ENCODE measurements at places on chromosomes 11 and 22.

DNA sequence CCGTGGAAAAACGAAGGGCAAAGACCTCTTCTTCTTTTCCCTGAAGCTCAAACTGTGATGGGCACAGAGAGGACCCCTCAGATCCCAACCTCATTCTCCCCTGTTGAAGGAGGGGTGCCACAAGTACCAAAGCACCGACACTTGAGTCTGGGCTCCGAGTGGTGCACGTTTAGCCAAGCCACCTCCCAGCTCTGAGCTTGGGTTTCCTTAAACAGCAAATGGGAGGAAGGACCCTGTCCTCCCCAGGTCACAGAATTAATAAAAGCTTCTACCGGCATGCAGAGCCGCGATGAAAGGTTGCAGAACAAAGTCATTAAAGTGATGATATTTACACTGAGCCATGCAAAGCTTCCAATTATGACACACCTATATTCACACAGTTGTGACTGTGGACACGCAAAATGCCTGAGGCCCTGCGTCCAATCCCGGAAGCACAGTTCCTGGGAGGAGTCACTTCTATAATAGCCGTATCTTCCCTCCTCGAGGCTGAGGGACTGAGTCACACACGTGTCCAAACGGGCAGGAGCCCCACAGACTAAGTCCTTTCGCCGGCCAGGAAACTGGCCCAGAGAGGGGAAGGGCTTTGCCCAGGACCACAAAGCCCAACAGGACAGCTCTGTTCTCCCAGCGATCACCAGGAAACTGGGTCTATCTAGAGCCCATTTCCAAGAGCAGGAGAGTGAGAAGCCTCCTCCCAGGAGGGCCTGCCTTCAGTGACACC, 922 bp upstream of the CSNK1E start:
- peak; percentile 95 for DNase-seq

DNA sequence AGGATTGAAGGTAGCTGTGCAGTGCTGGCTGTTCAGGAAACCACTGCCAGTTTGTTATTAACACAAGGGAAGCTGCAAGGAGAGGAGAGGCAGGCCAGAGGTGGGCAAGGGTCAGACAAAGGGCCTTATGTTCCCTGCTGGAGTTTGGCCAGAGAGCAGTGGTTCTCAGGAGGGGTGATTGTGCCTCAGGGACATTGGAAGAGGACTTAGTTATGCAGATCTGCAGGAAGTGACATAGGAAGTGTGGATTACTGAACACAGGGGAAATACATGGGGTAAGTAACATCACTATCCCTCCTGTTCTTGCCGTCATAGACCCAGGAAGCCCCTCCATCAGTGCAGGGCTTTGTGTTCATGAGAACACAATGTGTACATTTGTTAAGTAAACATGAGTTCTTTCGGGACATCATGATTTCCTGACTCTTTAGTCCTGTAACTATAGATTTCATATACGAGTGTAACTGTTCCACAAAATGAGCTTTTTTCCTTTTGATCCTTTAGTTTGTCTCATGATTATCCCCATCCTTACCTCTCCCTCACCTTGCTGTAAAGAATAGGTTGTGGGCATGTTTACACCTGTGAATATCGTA, 5.9 kb downstream of the SRRD start:
- DNase-seq, result no peak

GRCh38 chr22:45553351-45554039, 50.8 kb downstream of the FBLN1 start:
- peak; percentile 86 for DNase-seq

- no peak for DNase-seq
Observed at GRCh38 chr11:16841984-16842383, 103.5 kb downstream of the C11orf58 start.

DNA sequence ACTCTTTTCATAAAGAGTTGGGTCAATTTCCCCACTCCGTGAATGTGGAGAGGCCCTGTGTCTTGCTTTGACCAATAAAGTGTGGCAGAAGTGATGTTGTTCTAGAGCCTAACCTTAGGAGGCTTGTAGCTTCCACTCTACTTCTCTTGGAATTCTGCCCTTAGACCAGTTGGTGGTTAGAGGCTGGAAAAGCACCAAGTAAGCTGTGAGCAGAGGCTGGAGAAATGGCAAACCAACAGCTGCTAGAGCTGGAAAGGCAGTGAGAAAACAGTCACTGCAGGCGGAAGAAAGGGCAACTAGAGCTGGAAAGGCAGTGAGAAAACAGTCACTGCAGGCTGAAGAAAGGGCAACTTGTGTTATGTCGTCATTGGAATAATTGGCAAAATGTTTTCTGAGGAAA, 29.8 kb upstream of the MSANTD2 start:
- DNase-seq, result no peak

DNA sequence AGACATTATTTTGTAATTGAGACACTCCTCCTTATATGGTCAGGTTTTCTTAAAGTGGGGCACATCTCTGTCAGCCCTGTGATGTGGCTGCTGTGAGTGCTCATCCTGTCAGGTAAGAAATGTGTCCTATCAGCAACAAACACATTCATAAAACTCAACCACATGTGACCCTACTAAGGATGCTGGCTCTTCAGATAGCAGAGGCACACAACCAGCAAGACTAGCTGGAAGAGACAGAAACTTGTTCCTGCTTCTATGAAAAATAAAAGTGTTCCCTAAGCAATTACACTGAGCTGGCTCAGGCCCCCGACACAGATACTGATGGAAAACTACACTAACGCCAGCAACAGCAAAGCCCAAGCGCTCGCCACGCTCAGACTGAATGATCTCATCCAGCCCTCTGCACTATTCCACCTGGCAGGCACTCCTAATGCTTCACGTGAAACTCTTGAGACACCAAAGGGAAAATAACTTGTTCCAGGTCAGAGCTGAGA, 49.8 kb upstream of the CYP2D6 start:
- DNase-seq, result no peak

- no peak for DNase-seq
Observed at GRCh38 chr22:20233351-20234313, 34.5 kb downstream of the RTN4R start.

DNA sequence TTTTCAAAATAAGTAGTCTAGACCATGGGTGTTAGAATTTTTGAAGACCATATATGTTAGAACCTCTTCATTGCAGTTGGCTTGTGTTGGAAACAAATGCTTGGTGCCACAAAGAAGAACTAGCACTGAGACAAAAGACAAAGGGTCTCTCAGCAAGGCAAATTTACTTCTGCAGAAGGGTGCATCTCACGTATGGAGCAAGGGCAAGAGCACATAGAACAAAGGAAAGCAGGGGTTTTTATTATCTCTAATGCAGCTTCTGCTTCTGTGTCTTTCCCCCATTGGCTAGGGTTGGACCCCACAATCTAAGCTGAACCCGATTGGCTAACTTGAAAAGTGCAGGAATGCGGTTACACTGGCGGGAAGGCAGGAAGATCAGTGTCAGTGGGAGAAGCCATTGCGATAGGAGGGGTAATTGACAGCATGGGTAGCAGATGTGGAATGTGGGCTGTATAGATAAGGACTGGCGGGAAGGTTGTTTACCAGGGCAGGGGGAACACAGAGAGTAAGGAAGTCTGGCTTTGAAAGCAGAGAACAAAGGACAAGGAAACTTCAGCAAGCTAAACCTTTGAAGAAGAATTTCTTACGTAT, 9.2 kb upstream of the RBMXL2 start:
- DNase-seq, result no peak

GRCh38 chr22:49961601-49962011, 1.0 kb downstream of the PIM3 start:
- no peak for DNase-seq

DNA sequence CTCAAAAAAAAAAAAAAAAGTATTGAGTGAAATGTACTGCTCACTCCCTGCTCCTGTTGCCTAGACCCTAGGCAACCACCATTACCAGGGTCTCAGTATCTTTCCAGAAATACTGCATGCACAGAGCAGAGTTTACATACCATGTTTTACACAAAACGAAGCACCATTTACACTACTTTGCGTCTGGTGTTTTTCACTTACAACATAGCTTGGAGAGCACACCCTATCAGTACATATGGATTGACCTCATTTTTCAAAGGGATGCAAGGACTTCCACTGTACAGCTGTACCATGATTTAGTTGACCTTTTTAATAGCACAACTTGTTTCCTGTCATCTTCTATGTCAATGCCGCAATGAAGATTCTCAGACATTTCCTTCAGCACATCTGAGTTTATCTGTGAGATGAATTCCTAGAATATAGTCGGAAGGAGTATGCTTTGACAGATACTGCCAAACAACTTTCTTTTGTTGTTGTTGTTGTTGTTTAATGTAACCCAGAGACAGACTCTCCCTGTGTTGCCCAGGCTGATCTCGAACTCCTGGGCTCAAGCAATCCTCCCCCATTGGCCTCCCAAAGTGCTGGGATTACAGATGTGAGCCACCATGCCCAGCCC, 6.1 kb downstream of the MYH9 start:
- DNase-seq, result no peak

- DNase-seq, result no peak
Observed at GRCh38 chr22:35870517-35871293, 153.0 kb downstream of the APOL5 start.

DNA sequence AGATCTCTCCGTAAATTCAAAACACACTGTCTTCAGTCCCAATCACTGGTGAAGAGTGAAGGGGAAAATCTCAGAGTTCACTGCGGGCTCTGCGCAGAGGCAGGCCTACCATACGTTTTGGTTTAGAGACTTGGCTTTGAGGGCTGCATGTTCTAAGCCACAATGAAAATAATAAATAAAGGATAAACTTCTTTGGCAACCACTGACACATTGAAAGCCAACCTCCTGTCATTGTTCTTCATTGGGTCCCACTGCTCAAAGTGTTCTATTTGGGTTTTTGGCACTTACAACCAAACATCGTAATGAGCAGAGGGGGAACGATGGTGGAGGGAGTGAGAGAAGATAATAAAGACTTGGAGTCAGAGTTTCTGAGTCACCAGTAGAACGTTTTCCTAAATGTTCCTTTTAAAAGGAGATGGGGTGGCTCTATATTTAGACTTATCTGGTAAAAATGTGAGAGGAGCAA, 472.9 kb downstream of the SOX6 start:
- no peak for DNase-seq

DNA sequence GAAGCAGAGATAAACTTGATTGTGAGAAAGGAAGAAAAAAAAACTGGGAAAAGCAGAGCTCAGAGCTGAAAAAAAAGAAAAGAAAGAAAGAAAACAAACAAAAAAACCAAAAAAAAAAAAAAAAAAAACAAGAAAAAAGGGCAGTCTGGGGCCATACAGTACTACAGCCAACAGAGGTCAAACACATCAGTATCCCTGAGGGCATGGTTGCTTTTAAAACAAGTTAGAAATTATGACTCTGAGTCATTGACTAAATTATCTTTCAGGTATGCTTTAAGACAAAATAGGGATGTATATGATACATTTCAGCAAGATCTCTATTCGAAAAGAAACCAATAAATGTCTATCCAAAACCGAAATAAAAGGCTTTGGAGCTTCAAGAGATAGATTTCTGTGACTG, 37.1 kb upstream of the TLCD5 start:
- DNase-seq, result no peak

DNA sequence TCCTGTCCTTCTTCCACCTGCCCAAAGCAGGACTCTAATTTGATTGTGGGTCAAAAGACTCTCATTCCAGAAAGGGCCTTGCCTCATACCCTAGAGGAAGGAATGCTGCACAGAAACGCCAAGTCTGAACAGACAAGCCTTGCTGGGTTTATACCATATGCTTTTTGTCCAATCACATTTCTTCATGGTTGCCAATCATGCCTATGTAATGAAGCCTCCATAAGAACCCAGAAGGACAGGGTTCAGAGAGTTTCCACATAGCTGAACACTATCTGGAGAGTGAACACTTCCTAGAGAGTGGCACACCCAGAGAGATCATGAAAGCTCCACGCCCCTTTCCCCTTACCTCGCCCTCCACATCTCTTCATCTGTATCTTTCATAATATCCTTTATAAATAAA, 4.8 kb upstream of the SAA2 start:
- DNase-seq, result no peak

DNA sequence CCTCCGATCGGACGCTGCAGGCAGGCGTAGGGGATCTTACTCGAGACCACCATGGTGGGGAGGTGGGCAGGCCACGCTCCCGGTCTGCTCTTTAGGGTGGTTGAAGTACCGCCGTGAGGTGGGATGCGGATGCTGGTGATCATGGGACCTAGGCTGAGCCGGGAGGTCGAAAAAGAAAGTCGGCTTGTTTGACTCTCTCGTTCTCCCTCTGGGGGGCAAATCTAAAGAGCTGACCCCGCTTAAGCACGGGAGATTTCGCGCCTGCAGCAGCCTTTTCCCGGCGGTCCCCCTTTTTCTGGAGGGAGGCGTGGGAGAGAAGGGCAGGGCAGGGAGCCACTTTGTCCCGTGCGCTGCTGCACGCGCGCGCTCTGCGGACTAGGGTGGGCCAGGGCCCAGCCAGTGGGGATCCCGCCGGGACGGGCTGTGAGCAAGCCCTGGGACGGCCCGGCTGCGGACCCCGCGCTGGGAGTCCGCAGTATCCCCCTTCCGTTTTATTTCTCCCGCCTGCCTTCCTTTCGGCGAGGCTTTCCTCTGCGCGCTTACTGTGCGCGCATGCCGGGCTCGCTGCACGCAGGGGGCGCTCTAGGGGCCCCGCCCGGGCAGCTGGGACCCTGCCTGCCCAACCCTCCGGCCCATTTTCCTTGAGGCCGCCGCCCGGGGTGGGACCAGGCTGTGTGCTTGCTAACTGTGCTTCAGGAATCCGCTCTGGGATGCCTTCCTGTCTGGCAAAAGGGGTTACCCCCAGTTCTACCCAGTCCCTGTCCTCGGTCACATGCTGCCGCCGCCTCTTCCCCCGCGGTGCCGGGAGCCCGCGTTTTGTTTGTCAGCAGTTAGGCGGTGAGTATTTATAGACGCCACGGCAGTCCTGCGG, 81.0 kb downstream of the PRR5L start:
- peak; percentile 59 for DNase-seq

- DNase-seq, result no peak
Observed at GRCh38 chr22:43995057-43995685, 28.9 kb upstream of the PARVB start.

DNA sequence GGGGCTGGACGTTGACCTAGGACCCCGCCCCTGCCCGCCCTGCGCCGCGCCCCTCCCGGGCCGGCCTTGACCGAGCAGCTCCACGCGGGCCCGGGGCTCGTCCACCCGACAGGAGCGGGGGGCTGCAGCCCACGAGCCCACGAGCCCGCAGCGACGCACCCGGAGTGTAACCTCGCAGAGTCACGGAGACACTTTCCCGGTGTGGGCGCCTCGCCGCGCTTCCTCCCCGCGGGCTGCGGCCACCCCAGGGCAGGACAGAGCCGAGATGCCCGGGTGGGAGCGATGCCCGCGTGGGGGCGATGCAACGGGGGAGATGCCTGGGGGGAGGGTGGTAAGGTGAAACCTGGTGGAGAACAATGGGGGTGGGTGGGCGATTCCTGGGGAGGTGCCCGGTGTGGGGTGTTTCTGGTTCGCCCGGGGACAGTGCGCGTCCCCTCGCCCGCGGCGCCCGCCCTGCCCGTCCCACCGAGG, 4.9 kb upstream of the ZBED4 start:
- no peak for DNase-seq

- DNase-seq, result no peak
Observed at GRCh38 chr22:46738647-46739093, 618 bp upstream of the CERK start.

DNA sequence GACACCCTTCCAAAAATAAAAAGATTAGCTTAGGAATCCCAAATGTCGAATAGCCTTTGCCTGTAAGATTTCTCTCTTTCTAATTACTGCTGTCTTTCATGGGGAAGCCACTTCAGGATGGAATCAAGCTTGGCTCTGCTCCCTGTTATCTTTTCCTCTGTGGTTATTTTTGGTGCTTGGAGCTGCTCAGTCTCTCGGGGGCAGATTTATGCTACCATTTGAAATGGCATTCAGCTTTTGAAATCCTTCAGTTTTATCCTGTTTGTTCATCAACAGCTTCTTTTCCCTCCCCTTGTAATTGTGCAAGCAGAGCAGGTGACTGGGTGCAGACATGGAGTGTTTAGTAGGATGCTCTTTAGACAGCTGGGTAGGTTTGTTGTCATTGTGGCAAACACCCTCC, 111.0 kb downstream of the DBX1 start:
- DNase-seq, result no peak
